Activated naive CD4-positive, alpha-beta T cell treated with anti-CD3 and anti-CD28 coated beads for 36 hours (primary cell): ENCODE measurements at places on chromosomes 5 and 9. TPM values are rescaled to one million over a fixed set of nuclear protein-coding genes. Genes with fewer than 3 reads are reported as not detected.
A peak's percentile ranks its signal among the peaks of the same experiment; 100 is the strongest.

Gene SPINK7
- not detected for total RNA-seq

DNA sequence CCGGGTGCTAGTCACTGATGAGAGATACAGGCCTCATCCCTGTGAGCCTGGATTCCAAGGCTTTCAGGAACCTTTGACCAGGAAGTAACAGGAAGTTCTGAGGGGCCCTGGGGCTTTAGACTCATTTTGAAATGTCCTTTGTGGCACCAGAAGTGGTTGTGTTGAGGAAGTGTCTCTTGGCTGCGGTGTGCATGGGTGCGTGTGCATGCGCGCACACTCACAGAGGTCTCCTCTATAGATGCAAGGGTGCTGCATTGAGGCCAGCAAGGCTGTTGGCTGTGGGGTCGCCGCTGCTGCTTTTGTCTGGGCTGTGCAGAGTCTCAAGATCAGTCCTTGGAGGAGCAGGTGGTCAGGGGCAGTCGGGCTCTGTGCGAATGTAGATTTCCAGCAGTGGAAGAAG, 7.6 kb downstream of the RAB24 start:
- no peak for DNase-seq
- H3K4me1 ChIP-seq, result peaks cover 39% of the 10 kb centered on the region
- peak overlapping the region; percentile 50 for H3K27ac ChIP-seq
- H3K4me3 ChIP-seq, result no peak overlapping the region
- H3K27me3 ChIP-seq, result no peaks in the 10 kb centered on the region

DNA sequence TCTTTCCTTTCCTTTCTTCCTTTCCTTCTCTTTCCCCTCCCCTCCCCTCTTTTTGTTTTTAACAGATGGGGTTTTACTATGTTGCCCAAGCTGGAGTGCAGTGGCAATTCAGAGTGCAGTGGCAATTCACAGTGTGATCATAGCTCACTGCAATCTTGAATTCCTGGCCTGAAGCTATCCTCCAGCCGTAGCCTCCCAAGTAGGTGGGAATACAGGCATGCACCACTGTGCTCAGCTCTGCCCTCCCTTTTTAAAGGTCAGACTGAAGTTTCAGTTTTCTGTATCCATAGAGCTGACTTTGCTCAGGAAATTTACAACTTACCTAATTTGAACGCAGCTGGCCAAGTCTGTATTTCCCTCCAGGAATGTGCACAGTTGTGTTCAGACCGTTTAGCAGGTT, 696 bp downstream of the CCL28 start:
- no peaks in the 10 kb centered on the region for H3K4me1 ChIP-seq
- no peak for DNase-seq
- no peak overlapping the region for H3K27ac ChIP-seq
- no peaks in the 10 kb centered on the region for H3K27me3 ChIP-seq
- H3K4me3 ChIP-seq, result no peak overlapping the region
- peaks cover 2% of the 10 kb centered on the region for H3K36me3 ChIP-seq

- no peak overlapping the region for H3K4me3 ChIP-seq
- no peak for DNase-seq
- H3K27me3 ChIP-seq, result peaks cover 5% of the 10 kb centered on the region
- H3K36me3 ChIP-seq, result no peaks in the 10 kb centered on the region
- peaks cover 3% of the 10 kb centered on the region for H3K4me1 ChIP-seq
Observed at GRCh38 chr5:178418471-178419010, 171.7 kb downstream of the COL23A1 start.

DNA sequence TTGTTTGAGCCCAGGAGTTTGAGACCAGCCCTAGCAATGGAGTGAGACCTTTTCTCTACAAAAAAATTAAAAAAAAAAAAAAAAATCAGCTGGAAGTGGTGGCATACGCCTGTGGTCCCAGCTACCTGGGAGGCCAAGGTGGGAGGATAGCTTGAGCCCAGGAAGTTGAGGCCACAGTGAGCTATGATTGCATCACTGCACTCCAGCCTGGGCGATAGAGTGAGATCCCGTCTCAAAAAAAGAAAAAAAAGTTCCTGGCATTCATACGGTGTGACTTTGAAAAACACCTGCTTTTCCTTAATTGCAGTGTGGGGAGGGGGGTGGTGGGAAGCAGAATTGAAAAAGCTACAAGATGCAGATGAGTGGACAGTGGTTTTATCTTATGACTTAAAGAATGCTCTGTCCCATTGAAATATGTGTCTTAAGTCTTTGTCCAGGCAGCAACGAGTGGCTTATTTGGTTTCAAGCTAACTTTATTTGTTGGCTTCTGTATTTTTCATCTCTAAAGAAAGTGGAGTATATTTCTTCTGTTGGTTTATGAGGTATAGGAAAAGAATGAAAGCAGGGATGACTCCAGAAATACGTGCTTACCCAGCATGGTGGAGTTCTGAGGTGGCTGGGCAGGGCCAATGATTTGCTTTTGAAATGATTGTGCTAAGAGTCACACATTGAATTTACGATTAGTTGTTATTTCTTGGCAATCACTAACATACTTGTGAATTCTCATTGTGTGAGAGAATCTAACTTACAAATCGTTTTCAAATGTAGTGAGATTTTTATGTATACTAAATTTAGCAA, 27.8 kb downstream of the ROPN1L start:
- H3K27ac ChIP-seq, result no peak overlapping the region
- H3K36me3 ChIP-seq, result no peaks in the 10 kb centered on the region
- no peak for DNase-seq
- no peak overlapping the region for H3K4me3 ChIP-seq
- peaks cover 8% of the 10 kb centered on the region for H3K4me1 ChIP-seq
- no peaks in the 10 kb centered on the region for H3K27me3 ChIP-seq

DNA sequence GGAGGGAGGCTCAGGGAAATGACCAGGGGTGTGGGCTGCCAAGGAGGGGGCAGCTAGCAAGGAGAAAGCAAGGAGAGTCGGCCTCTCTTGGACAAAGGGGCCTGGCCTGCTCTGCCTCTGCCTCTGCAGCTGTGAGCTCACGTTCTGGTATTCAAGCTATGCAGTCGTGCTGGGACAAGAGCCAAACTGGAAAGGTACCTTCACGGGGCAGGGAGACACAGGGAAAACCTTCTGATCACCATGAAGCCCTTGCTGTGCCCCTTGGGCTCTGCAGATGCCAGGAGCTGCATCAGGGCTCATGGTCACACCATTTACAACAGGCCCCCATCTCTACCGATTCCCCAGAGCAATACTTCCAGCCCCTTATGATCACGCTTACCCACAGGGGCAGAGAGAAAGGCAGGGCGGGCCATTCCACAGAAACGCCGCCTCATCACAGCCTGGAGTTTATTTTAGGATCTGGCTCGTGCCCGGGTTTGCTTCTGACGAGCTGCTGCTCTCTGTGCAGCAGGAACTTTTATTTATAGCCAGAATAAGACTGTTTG, 63.2 kb downstream of the PRRT1B start:
- no peaks in the 10 kb centered on the region for H3K36me3 ChIP-seq
- no peak for DNase-seq
- H3K4me3 ChIP-seq, result no peak overlapping the region
- H3K4me1 ChIP-seq, result no peaks in the 10 kb centered on the region

DNA sequence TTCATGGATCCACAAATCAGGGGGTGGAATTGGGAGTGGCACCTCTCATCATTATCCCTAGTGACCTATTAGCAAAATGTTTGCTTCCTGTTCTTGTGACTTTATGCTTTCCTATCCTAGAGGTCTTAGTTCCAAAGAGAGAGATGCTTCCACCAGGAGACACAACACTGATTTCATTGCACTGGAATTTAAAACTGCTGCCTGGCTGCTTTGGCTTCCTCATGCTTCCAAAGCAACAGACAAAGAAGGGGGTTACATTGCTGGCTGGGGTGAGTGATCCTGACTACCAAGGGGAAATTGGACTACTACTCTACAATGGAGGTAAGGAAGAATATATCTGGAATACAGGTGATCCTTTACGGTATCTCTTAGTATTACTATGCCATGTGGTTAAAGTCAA, 69.2 kb upstream of the SH3GL2 start:
- DNase-seq, result no peak
- no peaks in the 10 kb centered on the region for H3K36me3 ChIP-seq
- H3K4me1 ChIP-seq, result no peaks in the 10 kb centered on the region
- no peaks in the 10 kb centered on the region for H3K27me3 ChIP-seq

- H3K36me3 ChIP-seq, result no peaks in the 10 kb centered on the region
- no peak overlapping the region for H3K27ac ChIP-seq
- H3K27me3 ChIP-seq, result no peaks in the 10 kb centered on the region
- no peak for DNase-seq
- no peaks in the 10 kb centered on the region for H3K4me1 ChIP-seq
Observed at GRCh38 chr9:29730163-29730562, 2156.9 kb upstream of the C9orf72 start.
